NCI-H1436 treated with DMSO at 0.1 percent for 48 hours (cell line): ENCODE measurements at places on chromosomes 2 and 18.

DNA sequence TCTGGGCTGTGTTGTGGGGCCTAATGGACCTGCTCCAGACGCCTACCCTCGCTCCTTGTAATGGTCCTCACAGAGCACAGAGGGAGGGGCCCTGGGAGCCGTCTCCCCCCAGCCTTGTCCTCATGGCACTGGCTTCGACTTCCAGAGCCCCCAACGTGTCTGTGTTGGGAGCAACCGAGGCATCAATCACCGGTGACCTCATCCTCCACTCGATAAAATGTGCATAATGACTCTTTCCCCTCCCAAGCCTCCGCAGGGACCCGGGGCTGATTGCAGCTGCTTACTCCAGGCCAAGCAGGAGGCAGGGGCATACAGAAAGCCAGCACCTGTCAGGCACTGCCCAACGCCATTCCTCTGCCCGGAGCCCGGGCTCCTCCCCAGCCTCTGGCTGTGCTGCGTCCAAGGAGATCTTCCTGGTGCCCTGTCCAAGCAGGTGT is 271.7 kb downstream of the NDUFA10 start:
- DNase-seq: no peak

DNA sequence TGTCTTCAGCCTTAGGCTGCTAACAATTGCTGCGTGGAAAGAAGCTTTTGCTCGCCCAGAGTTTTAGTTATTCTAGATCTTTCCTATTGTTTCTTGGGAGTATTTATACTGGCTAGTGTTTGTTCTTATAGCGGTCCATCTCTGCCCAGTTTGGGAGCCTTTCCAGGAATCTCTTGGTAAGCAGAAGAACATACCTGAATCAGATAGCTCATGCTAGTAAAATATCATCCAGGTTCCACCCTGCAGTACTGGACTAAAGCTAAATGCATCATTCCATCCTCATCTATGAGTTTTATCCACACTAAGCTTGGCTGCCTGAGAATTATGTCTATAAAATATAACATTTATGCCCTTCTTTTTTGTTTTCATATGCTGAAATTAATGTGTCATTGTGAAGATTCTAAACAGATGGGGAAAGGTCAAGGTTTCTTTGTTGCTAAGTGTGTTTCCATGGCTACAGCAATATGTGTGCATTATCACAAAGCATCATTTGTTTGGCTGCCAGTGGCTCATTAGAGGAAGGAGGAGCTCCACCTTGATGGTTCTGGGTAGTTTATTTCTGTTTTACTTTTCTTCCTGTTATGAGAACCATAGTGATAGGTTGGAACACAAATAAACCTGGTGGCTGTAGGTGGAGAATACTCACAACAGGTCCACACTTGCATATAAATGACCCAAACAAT is 182.8 kb downstream of the PIK3C3 start:
- DNase-seq: peak; percentile 8

DNA sequence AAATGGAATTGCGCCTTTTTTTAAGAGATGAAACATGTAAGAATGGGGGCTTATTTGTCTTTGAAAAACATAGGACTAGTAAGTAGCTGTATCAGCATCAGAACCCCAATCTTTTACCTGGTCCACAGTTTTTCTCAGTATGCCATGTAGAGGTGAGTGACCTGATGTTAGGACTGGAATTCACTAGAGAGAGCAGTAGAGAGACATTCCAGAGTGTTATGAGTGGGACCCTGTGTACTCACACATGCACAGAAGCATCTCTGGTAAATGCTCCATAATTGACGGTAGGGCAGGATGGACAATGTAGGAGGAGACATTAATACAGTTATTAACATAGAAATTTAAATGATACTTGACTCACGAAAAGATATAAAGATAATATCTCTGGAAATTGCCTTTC is 1.4 kb upstream of the GALNT13 start:
- peak; percentile 38 for DNase-seq

DNA sequence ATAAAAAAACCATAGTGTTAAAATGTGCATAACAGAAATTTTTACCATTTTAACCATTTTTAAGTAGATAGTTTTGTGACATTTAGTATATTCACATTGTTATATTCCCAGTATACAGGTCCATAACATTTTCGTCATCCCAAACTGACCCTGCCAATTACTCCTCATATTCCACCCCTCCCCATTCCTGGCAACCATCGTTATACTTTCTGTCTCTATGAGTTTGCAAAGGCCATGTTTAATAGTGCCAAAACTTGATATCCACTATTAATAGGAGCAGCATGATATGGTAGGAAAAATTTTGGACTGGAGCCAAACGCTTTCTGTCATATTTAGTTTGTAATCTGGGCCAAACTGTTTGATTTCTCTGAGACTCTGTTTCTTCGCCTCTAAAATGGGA is 30.9 kb downstream of the PLCL1 start:
- no peak for DNase-seq

DNA sequence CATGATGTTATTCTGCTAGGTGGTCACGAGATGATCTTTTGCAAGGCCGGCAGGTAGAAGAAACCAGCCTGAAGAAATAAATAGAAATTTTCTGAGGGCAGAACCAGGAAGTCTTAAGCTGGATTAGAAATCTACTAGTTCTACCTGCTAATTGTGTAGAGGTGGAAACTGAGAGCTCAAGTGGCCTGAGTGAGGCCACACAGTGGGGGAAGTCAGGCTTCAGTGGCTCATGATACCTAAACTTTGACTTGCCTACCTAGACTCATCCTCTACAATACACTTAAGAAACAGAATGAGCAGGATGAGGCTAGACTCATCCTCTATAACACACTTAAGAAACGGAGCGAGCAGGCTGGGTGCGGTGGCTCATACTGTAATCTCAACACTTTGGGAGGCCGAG is 134.9 kb upstream of the NDUFV2 start:
- no peak for DNase-seq

DNA sequence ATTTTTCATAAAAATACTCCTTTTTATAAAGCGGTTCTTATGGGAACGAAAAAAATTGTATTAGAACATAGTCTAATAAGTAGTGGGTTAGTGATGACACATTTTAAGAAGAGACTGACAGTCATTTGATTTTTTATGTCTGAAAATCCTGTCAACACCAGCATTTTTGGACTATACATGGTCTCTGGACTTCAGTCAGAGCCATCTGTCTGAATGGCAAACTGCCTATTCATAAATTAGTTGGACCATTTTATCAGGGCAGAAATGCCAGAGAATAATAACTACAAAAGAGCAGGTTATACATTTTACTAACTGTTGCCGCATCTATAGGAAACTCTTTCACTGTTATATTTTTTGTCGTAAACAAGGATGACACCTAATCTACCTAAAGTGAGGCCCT is 437.6 kb downstream of the ZNF804A start:
- no peak for DNase-seq

- DNase-seq: no peak
Observed at GRCh38 chr2:28021898-28022297, 131.4 kb downstream of the BABAM2 start.

DNA sequence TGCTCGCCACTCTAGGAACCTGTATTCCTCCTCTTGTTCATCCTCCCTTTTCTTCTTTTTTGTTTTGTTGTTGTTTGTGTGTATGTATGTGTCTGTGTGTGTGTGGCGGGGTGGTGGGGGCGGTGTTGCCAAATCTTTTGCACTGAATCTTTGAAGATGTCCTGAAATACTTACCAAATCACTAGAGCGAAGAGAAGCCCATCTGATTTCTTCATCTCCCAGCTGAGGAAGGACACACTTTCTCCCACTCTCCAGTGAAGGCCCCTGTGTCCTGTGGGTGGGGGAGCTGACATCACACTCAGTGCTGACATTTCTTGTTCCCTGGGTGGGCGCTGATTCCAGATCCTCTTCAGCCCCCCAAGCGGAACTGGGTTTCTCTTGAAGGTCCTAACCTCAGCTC is 74.5 kb downstream of the NEDD4L start:
- no peak for DNase-seq

DNA sequence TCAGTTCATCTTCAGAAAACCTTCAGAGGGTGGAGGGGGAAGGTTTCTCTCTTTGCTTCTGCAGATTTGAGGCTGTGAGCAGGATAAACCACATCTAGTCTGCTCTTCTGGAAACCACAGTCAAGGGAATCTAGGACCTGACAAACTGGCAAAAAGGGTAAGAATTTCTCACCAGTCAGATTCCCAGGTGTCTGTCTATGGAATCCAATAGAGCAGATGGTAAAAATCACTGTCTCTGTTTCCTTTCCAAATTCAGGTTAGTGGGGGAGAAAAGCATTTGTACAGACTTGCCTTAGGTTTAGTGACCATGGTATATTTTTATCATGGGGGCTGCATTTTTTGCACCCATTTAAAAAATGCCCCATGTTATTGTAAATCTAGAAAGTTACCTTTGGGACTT is 62.2 kb upstream of the POLE4 start:
- DNase-seq: no peak

GRCh38 chr2:12066986-12067385 is 320.6 kb downstream of the LPIN1 start:
- DNase-seq: no peak

DNA sequence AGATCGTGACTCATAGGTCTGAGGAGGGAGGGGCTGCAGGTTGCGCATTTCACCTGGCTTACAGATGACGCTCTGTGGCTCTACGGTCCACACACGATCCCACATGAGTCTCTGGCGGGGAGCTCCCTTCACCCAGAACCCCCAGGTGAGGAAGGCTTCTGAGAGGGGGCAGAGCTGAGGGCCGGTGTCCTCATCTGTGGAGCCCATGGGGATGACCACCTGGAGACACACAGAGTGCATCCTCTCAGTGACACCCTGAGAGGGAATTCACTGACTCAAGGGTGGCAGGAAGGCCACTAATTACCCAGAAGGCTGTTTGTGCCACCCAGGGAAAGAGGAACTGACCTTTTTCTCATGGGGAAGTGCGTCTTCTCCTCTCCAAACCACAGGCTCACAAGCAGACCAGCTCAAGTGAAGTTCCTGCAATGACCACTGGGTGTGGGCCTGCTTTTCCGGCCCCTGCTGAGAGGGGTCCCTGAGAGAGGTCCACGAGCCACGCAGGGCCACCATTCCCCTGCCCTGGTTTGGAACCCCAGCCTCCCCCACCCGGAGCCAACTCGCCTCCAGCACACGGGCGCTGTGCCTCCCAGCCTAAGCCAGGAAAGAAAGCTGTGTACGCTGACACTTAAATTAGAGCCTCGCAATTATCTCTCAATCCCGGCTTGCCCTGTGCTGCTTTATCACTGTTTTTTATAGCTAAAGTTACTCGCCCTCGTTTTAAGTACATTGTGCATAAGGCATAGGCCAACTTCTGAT is 114.1 kb downstream of the BCL11A start:
- DNase-seq: no peak

GRCh38 chr2:240889601-240890560 is 6.1 kb downstream of the MAB21L4 start:
- DNase-seq: no peak

DNA sequence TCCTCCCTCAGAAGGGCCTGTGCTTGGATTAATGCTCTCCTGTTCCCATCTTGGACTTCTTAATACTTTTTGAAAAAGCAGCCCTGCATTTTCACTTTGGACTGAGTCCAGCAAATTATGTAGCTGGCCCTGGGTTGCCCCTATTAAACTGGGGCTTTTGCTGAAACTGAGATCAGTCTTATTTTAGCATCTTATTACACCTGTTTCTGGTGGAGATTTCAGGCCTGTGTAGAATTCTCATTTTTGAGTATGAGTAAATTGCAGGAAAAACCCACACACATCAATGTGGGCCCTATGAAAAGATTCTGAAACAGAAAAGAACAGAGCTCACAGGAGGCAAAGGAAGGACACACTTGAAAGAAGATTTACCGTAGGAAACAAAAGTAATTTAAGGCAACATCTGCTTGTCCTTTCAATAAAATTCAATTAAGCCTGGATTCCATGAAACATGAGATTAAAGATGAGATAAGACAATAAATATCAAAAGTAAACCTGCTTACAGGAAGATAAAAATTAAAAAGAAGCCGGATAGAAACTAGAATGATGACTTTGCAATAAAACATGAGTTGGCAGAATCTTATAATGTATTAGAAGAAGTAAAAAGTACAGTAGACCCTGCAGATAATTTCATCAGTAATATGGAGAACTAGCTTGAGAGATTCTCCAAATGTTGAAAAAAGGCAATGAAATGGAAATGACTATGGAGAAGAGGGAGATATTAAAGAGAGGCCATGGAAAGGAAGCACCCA is 90.7 kb upstream of the GCFC2 start:
- no peak for DNase-seq

- no peak for DNase-seq
Observed at GRCh38 chr2:27186613-27187345, 25.1 kb upstream of the ATRAID start.

- DNase-seq: no peak
Observed at GRCh38 chr18:8601277-8602032, 7.8 kb upstream of the RAB12 start.

GRCh38 chr2:205556357-205556756 is 125.9 kb upstream of the NRP2 start:
- no peak for DNase-seq

- DNase-seq: no peak
Observed at GRCh38 chr2:232376260-232376659, 2.3 kb upstream of the ALPP start.

- no peak for DNase-seq
Observed at GRCh38 chr2:110980339-110981062, 140.2 kb upstream of the BCL2L11 start.

DNA sequence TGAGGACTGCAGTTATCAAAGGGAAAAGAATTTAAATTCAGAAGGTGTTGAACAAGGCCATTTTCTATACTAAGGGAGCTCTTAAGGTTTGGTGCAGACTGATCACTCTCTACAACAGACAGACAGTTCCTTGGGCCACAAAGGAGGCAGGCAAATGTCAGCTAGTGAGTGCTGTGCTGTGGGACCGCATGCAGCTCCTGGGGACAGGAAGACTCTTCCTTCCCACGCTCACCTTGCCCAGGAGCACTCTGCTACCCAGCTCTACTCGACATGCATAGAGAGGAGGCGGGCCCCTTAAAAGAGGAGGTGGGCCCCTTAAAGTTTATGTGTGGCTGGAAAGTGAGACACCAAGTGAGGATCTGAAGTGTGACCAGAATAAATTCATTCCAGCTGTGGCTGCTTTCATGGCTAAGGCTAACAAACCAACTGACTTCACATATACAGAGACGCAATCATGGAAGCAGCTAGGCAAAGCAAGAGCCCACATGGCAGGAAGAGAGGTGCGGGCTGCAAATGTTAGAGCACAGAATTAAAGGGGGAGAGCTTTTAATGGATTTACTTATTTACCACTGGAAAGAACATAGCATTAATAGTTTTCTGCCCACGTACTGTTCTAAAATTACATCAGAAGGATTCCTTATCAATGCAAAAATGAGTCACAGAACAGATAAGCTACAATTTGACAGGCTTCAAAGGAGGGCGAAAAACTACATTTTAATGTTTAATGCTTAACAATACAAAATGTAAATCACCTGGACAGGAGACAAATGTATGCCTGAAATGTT is 101.4 kb upstream of the RNU4ATAC start:
- no peak for DNase-seq

DNA sequence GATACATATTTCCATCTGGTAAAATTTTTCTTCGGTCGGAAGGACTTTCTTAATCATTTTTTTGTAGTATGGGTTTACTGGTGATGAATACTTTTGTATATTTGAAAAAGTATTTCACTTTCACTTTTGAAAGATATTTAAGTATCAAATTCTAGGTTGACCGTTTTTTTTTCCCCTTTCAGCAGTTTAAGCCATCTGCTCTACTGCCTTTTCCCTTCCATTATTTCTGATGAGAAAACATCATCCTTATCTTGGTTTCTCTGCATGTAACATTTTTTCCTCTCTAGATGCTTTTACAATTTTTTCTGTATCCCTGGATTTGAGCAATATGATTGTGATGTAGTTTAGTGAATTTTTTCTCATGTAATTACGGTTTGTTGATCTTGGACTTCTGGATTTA is 87.0 kb downstream of the MTX2 start:
- no peak for DNase-seq

GRCh38 chr2:122480501-122481243 is 725.2 kb downstream of the TSN start:
- no peak for DNase-seq
